ENCODE measurements at places on chromosomes 1 and 21.
A peak's percentile ranks its signal among the peaks of the same experiment; 100 is the strongest.

DNA sequence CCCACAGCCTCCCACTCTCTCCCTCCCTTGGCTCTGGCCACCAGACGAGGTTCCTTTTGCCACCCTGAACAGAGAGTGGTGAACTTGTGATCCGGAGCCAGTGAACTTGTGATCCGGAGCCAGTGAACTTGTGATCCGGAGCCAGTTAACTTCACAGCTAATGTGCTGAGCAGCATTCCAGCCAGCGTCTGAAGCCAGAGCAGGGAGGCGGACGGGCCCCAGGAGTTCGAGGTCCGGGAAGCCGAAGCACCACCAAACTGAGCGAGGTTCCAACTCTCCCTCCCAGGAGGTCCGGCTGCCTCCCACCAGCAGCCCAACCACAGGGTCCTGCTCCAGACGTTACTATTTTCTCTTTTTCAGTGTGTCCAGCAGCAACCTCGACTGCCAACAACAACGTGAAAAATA is 85.8 kb downstream of the SYF2 start:
- DNase-seq, result no peak

DNA sequence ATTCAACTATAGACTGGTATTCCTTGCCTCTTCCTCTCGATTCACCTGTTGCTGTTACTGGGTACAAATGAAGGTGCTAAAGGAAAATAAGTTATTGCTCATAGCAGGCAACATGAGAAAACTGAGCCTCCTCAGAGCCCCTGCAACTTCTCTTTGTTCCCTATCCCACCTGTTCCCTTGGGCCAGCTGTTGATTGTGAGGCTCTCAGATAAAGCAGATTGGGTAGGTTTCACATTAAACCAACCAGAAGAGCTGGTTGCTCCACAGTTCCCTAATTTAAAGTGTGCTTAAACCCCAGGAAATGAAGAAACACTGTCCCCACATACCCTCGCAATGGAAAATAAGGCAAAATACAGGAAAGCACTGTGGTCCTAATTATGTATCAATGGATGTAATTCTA is 4.8 kb downstream of the DEDD start:
- no peak for DNase-seq

- DNase-seq, result no peak
Measured at GRCh38 chr1:13560541-13560940, 23.1 kb upstream of the PDPN start.

DNA sequence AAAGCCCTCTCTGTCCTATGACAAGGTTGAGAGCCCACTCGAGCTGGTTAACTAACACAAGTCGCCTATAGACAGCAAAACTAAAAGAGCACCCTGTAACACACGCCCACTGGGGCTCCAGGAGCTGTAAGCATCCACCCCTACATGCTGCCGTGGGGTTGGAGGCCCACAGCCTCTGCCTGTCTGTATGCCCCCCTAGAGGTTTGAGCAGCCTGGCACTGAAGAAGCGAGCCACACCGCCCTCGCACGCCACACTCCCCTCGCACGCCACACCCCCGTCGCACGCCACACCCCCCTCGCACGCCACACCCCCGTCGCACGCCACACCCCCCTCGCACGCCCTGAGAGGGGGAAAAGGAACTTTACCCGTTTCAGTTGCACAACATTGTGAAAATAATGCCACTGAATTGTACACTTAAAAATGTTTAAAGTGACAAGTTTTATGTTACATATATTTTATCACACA is 13.2 kb upstream of the HMGCL start:
- peak; percentile 38 for DNase-seq

DNA sequence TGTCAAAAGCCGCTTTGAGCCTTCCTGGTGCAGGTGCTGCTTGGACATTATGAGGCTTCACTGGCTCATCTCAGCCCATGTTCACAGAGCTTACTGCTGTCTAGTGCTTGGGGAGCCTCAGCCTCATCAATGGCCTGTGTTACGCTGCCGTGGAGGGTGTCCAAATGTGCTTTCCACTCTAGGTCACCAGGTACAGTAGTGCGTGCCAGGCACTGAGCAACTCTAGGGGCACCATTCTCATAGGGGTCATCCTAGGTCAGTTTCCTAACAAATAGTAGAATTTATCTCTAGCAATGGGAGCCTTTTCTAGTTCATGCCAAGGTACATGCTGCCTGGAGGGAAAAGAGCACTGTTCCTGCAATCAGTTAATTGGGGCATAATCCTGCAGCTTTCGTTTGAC is 193.8 kb downstream of the DYRK1A start:
- DNase-seq, result no peak

DNA sequence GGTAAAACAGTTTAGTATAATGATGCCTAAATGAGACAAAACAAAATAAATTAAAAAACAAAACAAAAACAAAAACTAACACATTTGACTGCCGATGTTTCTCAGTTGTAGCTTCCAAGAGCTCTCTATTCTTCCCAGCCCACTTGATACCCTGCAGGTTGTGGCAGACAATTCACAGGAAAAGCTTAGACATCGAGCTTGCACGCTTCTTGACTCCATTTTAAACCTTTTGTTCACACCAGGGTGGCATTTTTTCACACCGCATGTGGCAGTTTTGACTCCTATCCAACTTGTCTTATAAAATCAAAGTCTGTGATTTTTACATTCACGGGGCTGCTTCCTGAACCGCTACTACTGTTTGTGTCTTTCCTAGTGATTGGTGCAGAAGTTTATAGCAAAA is 575.9 kb downstream of the USP25 start:
- DNase-seq, result peak; percentile 66

- DNase-seq, result no peak
Measured at GRCh38 chr21:41571938-41572510, 64.1 kb upstream of the TMPRSS2 start.

DNA sequence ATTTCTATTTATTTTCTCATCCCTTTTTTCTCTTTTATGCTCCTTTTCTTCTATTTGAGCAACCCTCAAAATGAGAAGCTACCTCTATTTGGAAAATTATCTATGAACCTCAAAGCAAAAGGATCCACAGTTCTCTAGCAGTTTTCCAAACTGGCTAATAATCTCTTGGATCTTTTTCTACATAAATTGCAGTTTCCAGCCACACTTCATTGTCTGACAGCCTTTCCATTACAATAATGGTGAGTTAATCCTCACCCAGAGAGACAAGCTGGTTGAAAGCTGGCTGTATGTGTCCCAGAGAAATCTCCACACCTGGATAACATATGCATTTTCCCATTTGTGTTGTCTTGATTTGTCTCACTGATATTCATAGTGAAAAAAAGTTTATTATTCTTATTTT is 16.5 kb upstream of the HSD17B7 start:
- DNase-seq, result no peak

- DNase-seq, result no peak
Measured at GRCh38 chr1:115826628-115827027, 14.3 kb downstream of the NHLH2 start.

GRCh38 chr1:17998889-17999288 is 108.7 kb upstream of the IGSF21 start:
- no peak for DNase-seq

DNA sequence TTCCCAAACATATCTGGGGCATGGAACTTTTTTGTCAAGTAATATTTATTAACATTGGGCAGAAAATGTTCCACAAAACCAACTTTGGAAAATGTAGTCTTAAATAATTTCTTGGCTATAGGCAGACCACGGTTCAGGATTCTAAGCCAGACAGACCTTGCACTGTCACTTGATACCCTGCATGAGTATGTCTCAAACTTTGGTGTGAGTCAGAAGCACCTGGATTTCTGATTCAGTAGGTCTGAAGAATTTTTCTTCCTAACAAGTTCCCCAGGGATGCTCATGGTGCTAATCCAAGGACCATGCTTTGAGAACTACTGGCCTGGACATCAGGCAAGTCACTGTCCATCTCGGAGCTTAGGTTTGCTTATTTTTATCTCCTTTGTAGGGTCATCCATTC is 562.0 kb downstream of the PLPP3 start:
- peak; percentile 4 for DNase-seq

DNA sequence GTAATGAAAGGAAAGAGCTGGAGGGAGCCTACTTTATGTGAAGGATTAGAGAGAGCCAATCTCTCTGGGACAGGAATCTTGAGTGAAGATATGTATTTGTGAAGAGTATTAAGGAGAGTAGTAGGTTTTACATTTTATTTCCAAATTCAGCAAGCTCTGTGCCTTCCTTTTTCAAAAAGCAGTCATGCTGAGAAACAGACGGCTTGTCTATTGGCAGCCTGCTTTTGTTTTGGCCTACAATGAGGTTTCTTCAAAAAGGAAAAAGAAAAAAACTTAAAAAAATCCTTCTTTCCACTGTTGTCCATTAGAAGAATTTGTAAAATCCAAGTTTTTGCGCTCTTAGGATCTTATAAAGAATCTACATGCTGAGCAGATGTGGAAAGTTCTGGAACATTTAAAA is 103.6 kb upstream of the PTGFR start:
- no peak for DNase-seq

DNA sequence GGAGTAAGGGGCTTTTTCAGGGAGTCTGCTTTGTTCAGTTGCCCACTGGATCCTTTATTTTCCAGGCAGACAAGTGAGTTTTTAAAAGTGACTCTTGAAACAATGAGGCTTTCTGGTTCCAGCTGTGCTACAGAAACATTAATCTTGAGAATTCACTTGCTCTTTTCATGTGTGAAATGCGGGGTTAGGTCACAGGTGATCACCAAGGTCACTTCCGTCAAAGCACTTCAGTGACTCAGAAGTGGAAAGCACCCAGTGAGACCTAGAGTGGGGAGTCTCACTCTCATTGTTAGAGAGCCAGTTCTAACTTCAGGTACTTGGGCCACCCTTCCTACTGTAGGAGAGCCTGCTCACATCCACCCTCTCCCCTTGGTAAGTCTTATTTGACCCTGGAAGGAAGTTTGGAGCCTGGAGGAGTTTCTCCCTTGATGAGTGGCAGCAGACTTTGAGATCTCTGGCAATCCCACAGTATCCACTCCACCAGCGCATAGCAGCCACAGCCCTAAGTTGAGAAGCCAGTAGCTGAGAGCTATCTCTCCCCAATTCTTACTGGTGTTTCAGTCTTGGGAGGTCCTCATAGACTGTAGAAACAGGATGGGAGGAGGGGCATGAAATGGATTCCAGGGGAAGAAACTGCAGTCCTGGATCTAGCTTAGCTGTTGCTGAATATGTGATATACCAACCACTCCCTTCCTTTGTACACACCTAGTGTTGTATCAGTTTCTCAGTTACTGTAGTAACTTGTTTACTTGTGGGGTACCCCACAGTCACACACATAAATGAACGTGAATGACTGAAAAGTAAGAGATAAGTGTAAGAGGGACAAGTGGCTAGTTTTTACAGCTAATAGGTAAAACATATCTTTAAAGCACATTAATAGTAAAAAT is 3.1 kb downstream of the TACSTD2 start:
- no peak for DNase-seq

- peak; percentile 35 for DNase-seq
Measured at GRCh38 chr1:25810341-25811299, 9.1 kb upstream of the MTFR1L start.

- no peak for DNase-seq
Measured at GRCh38 chr21:34765619-34766018, 96.8 kb downstream of the CLIC6 start.

DNA sequence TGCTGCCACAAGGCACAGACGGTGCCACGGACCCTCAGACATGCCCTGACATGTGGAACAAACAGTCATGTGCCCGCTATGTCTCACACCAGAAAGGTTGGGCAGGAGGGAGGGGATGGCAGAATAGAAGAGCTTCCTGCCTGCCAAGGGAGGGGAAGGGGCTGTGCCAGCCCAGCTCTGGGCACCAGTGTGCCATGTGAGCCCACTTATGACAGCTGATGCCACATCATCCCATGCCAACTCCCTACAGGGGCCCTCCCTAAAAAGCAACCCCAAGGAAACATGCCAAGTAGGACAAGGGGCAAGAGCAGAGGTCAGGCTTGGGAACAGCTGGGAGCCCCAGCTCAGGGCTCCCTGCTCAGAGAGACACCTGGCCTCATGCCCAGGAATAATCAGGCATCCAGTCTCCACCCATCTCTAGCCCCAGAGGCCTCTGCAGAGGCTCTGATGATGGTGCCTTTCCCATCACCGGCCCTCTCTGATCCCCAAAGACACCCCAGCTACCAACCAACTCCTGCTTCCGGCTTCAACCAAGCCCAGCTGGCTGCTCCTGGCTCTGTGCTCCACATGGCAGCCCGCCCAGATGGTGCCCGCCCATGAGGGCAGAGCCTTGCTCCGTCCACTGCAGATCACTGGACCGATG is 10.3 kb downstream of the ADGRB2 start:
- DNase-seq, result no peak

- DNase-seq, result peak; percentile 76
Measured at GRCh38 chr1:29209173-29209572, 21.6 kb downstream of the MECR start.

- DNase-seq, result peak; percentile 38
Measured at GRCh38 chr1:170494369-170494768, 37.6 kb upstream of the GORAB start.

GRCh38 chr1:18452550-18452949 is 28.2 kb upstream of the KLHDC7A start:
- DNase-seq, result peak; percentile 32

GRCh38 chr1:30765556-30766434 is 8.2 kb upstream of the LAPTM5 start:
- DNase-seq, result no peak

- DNase-seq, result no peak
Measured at GRCh38 chr1:38685388-38685787, 174.2 kb downstream of the RRAGC start.

DNA sequence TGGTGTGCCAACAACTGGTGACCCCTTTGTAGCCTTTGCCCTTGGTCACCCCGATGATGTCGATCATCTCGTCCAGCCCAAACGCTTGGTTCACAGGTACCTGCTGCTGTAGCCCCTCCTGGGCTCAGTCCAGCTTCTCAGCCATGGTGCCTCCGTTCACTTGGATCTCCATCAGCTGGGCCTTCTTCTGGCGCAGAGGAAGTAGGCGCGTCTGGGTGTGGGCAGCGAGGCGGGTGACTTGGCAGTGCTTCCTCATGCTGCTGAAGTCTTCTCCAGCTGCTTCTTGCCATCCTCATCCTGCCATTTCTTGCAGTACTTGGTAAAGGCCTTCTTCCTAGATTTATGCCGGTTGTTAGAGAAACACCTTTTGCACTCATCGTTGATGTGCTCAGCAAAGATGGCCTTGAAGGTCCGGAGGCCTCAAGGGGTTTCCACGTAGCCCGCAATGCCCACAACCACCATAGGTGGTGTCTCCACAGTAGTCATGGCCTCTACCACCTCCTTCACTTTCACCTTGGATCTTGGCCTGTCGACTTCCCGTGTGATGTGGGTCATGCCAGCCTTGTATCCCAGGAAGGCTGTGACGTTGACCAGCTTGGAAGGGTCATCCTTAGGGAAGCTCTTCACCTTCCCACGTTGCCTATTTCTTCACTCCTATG is 13.0 kb downstream of the DOP1B start:
- DNase-seq, result no peak

DNA sequence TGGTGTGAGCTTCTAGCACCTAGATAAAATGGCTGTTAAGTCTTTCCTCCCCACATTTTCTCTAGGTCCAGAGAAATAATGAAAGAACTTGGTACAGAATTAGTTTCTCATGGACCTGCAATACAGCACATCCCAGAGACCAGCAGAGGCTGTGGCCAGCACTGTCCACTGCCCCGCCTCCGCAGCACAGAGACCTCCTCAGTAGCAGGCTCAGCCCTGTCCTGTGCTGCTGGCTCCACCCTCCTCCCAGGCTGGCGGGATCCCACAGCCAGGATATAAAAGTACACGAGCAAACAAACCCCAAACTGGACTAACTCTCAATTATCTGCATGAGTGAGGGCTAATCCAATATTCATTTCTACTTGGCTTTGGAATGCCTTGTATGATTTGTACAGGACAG is 401.5 kb downstream of the RPS6KC1 start:
- no peak for DNase-seq

GRCh38 chr1:209434631-209435217 is 148.8 kb upstream of the CAMK1G start:
- DNase-seq, result no peak
